ENCODE measurements at places on chromosomes 1 and 21.
A peak's percentile ranks its signal among the peaks of the same experiment; 100 is the strongest.

GRCh38 chr1:62589321-62589720, 8.0 kb upstream of the ANGPTL3 start:
- DNase-seq, result peak; percentile 29

DNA sequence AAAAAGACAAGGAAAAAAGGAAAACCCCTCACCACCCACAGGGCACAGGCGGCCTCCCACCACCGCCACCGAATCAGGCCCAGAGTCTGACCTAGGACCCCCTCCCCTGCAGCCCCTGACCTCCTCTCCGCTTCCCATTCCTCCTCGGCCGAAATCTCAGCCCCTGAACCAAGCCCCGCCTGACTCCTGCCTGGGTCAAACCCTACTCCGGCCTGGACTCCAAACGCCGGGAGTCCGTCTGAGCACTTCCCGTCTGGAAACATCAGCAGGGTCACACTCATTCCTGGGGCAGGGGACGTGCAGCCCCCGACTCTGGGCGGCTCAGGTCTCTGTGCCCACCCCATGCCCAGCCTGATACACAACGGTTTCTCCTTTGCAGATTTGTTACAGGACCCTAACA, 26.4 kb upstream of the SUMO3 start:
- no peak for DNase-seq

GRCh38 chr1:47629201-47629600, 191.4 kb downstream of the FOXD2 start:
- no peak for DNase-seq

GRCh38 chr1:47558601-47559593, 121.1 kb downstream of the FOXD2 start:
- DNase-seq, result no peak

- no peak for DNase-seq
Observed at GRCh38 chr21:44658541-44658910, 794 bp downstream of the KRTAP12-3 start.

- DNase-seq, result no peak
Observed at GRCh38 chr1:39722495-39722894, 16.2 kb upstream of the PPIE start.

GRCh38 chr1:180382326-180383115, 119.9 kb downstream of the ACBD6 start:
- DNase-seq, result peak; percentile 65

DNA sequence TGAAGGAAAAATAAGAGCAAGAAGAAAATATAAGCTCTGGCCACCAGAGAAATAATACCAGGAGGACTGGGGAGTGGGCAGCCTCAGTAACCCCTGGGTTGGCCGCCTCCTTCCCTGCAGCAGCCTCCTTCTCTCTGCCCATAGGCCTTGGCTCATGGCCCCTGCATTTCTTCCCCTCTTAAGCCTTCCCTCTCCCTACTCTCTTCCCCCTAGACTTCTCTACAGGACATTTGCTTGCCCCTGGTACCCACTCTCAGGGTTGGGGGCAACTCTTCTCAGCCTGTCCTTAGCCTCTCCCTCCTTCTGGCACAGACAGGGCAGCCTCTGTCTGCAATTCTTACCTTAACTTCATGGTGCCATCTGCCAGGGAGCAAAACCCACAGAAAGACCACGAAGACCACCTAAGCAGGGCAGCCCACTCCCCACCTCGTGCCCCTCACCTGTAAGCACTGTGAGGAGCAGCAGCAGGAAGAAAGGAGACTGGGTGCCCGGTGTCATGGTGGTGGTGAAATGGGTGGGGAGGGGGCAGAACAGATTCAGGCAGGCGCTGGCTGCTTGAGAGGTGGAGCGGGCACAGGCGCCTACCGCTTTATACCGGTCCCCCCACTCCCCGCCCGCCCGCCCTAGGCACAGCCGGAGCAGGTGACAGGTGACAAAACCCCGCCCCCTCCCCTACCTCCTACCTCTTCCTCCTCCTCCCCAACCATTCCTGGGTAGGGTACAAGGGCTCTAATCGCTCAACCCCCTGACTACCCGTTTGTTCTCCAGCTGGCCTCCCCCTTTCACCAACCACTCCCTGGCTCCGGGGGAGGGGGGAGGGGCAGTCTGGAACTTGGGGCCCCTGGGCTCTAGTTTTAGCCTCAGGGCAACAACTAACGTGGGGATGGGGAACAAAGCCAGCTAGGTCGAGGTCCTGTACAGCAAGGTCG, 15.1 kb downstream of the THBS3 start:
- DNase-seq, result no peak

GRCh38 chr1:240091614-240092300, at the start of gene FMN2:
TSS of gene FMN2 (plus strand) at chr1:240091883. CDS start at chr1:240092110, 227 bp downstream.
- DNase-seq, result peak; percentile 55

DNA sequence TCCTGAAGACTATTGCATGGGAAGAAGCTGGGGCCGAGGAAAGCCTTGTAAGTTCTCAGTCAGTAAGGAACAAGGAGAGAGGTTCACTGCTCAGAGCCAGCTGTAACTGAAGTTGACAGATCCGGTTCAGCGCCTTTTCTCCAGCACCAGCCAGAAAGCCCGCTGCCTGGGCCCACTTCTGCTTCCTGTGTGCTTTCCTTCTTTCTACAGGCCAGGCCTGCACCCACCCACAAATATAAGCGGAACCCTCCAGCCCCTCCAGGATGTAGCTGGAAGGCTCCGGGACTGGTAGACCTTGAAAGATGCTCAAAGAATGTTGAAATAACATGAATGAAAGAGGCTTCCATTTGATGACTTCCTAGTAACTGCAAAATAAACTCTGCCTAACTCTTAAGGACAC, 38.8 kb downstream of the PARP1 start:
- DNase-seq, result no peak

- DNase-seq, result no peak
Observed at GRCh38 chr21:40517646-40518045, 329.3 kb downstream of the DSCAM start.

- DNase-seq, result no peak
Observed at GRCh38 chr1:5370311-5370710, 621.9 kb downstream of the NPHP4 start.

DNA sequence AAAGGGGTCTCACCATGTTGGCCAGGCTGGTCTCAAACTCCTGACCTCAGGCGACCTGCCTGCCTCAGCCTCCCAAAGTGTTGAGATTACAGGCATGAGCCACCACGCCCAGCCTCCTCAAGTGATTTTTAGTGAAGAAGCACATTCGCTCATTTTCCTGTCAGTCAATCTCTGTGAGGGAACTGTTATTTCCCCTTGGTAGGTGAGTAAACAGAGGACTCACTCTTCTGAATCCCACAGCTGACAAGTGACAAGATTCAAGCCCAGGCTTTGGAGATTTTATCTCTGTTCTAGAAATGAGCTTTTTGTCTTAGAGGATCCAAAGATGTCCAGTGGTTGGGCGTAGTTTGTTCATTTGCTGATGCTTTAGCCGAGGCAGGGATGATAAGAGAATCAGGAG, 43.9 kb upstream of the TACSTD2 start:
- no peak for DNase-seq

DNA sequence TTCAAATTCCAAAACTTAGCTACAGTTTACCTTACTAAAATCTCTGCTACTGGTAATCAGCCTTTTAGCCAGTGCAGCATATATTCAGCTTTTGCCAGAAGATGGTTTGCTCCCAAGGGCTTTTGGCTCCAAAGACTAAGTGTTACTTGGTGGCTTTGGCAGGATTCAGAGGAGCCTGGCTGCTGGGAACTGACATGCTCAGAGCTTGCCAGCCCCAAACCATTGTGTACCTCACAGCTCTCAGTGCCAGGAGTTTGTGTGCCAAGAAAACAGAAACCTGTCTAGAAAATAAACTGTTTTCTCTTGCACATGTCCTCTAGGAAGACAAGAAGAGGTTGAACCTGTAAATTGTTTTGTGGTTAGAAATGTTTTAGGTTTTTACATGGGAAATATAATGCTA, 315.9 kb downstream of the ST6GALNAC3 start:
- no peak for DNase-seq

- DNase-seq, result no peak
Observed at GRCh38 chr21:21921410-21922232, 923.4 kb downstream of the NCAM2 start.

DNA sequence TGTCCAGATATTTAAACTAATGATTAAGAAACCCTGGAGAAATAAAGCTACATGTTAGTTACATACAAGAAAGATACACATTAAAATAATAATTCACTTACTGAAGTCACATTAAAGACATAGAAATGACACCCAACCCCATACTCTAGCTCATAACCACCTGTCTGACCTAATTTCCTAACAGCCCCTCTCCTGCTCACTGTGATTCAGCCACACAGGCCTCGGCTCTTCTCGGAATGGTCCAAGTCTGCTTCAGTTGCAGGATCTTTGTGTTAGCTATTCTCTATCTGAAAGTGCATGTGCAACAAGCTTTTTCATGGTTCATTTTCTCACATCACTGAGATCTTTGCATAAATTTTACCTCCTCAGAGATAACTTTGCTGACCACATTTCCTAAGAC, 209.8 kb downstream of the TM2D1 start:
- DNase-seq, result no peak

DNA sequence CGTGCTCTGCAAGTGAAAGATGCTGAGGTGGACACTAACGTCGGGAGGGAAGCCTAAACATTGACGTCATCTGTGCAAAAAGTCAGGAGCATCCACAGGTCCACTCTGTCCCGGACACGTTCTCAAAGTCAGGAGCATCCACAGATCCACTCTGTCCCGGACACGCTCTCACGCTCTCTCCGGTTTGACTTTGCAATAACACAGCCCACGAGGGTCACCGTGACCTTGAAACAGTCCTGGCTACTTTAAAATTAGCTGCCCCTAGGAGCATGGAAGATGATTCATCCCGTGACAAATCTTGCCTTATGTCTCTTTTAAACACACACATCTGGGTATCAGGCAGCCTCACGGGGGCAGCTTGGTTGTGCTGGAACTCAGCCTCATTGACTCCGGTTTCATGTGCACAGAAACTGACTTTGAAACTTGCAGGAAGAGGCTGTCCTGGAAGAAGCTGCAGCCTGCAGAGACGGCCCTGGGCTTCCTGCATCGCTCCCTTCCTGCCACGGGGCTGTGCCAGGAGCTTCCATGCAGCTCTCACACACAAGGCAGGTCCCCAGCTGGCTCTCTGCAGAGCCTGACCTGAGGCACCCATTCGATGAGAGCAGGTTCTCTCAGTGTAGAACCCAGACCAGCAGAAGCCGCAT, 18.1 kb upstream of the COL18A1 start:
- DNase-seq, result peak; percentile 94

GRCh38 chr1:245398180-245398579, 243.4 kb downstream of the KIF26B start:
- no peak for DNase-seq

GRCh38 chr21:21029164-21029563, 31.0 kb downstream of the NCAM2 start:
- DNase-seq, result no peak

DNA sequence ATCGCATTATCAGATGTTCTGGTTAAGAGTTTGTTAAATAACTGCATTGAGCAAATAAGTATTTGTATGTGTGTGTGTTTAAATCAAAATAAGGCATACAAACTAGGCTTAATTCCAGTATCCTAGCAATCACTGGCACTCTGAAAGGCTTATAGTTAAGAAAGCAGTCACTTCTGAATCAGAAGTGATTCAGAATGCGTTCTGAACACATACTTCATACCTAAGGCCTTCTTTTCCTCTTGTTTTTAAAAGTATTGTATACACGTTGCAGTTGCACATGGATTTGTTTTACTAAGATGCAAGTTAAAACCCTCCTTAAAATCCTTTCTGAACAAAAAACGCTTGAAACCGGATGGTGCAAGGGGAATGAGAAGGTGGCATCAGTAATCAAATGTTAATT, 238.4 kb upstream of the DMRTA2 start:
- peak; percentile 62 for DNase-seq

DNA sequence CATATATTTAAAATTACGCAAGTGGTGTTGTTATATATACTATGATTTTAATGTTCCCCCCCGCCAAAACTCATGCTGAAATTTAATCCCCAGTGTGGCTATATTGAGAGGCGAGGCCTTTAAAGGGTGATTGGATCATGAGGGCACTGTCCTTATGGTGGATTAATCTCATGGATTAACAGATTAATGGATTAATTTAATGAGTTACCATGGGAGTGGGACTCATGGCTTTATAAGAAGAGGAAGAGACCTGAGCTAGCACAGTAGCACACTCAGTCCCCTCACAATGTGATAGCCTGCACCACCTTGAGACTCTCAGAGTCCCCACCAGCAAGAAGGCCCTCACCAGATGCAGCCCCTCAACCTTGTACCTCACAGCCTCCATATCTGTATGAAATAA, 34.8 kb downstream of the C1orf198 start:
- no peak for DNase-seq

DNA sequence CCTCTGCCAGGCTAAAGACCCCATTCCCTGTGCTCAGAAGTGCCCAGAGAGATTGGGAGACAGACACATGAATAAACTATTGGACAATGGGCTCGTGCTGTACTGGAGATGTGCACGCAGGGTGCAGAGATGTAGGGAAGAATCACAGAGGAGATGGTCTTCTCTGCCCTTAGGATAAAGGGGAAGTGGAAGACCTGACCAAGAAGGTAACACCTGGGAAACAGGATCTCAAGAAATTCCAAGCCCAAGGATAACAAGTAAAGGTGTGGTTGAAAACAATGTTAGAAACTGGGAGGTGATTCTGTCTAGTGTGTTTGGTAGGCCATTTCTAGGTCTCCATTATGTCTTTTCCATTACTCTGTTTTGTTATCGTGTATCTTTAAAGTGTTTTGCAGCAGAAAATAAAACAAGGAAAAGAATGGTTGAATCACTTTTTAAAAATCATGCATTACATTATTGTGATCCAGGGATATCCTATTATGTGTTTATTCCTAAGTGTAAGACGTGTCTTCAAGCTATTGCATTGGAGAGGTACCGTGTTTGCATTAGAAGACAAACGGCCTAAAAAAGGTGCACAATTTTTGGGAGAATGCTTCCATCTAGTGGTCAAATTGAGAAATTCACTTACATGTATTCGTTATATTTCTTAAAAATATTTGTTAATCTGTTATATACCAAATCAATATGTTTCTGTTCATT, 40.8 kb upstream of the KCTD3 start:
- peak; percentile 51 for DNase-seq

DNA sequence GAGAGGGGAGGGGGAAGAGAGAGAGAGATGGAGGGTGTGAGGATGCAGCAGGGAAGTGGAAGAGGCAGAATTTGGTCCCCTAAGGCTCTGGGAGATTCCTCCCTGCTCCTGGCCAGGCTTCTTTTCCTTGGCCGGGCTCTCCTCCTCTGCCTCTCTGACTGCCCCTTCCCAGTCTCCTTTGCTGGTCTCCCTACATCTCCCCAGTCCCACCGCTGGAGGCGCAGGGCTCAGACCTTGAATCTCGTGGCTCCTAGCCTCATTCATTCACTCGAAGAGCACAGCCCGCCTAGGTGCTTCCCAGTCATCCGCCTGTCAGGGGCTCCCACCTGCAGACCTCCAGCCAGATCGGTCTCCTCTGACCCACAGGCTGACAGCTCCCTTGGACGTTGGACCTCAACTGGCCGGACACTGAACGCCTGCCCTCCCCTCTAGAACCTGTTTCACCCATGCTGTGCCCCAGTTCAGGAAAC, 76.5 kb downstream of the VWA5B1 start:
- DNase-seq, result peak; percentile 22

GRCh38 chr1:58857680-58858673, 74.1 kb upstream of the JUN start:
- no peak for DNase-seq

DNA sequence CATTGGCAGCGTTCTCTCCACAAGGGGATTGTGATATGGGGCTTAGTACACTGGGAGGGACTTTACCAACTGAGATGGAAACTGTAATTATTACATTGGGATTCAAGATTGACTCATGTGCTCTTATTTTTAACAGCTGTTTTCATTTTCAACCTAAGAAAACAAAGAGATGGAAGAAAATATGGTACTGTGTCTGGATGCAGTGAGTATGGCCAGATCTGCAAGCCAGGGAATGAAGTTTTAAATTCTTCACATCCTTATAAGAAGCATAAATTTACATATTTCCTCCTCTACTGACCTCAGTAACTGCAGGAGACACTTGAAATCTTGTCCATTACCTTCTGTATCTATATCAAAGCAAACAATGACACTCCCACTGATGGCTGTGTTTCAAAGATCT, 81.5 kb upstream of the EDEM3 start:
- DNase-seq, result no peak

Measured in HFFc6 (cell line).